ENCODE measurements at places on chromosomes 16 and 17. TPM values are rescaled to one million over a fixed set of nuclear protein-coding genes. Genes with fewer than 3 reads are reported as not detected.

ZNF287 gene
- not detected for total RNA-seq

SLC13A5 gene
- total RNA-seq: 0.71 TPM

DNA sequence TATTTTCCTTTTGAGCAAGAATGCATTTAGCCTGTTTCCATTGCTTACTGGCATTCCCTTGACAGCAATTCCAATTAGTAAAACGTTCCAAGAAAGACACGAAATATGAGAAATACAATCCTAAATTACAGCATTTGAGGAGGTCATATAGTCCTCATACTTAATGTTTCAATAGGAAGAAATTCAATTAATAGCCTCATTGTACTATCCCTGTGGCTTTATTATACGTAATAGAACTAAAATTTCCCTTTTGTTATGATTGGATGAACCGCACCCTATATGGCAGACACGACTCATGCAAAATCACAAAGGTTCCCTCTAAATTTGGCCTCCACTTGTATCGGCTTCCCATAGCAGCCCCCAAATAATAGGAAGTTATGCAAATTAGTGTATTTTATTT, 291.7 kb downstream of the CEP112 start:
- no peaks in the 10 kb centered on the region for H3K36me3 ChIP-seq
- no peak overlapping the region for H3K27ac ChIP-seq
- no peak overlapping the region for H3K4me3 ChIP-seq
- H3K4me1 ChIP-seq: no peaks in the 10 kb centered on the region
- H3K27me3 ChIP-seq: no peaks in the 10 kb centered on the region

DNA sequence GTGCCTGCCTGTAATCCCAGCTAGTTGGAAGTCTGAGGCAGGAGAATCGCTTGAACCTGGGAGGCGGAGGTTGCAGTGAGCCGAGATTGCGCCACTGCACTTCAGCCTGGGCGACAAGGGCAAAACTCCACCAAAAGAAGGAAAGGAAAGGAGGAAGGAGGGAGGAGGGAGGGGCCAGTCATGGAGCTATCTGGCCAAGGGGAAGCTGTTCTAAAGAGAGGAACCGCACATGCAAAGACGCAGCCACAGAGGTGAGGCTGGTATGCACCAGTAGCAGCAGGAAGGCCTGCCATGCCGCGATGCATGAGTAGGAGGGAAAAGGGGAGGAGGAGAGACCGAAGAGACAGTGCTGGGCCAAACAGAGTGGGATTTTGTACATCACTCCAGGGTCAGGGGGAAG, 35.9 kb downstream of the HSBP1 start:
- H3K4me1 ChIP-seq: no peaks in the 10 kb centered on the region
- H3K4me3 ChIP-seq: no peak overlapping the region
- H3K27me3 ChIP-seq: peaks cover 15% of the 10 kb centered on the region
- no peaks in the 10 kb centered on the region for H3K36me3 ChIP-seq
- no peak overlapping the region for H3K27ac ChIP-seq
- no peak for DNase-seq

DNA sequence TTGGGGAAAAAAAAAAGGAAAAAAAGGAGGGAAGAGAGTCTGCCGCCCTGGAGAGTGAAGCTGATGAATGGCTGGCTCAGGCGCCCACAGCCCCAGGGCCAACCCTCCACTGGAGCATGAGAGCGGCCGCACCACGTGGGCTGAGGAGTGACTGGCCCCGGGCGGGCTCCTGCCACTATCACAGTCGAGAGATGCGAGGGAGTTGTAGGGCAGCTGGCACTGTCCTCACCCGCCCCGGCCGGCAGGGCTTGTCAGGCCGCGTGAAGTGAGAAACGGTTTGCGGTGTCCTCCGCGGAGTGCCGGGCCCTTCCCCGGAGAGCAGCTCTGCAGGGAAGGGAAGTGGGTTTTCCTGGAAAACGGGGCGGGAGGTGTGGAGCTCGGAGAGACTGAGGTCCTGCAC, 45.9 kb downstream of the JPH3 start:
- H3K27ac ChIP-seq: no peak overlapping the region
- no peak overlapping the region for H3K4me3 ChIP-seq

GRCh38 chr17:12376276-12376675, 289.4 kb upstream of the MYOCD start:
- no peaks in the 10 kb centered on the region for H3K36me3 ChIP-seq
- no peak for DNase-seq

GRCh38 chr17:9151091-9151490, 129.8 kb downstream of the NTN1 start:
- H3K4me1 ChIP-seq: no peaks in the 10 kb centered on the region
- no peak for DNase-seq
- H3K4me3 ChIP-seq: no peak overlapping the region
